ENCODE measurements at places on chromosomes 1 and 21.

- no peak for DNase-seq
These were observed 240.2 kb upstream of the LYPLAL1 start for GRCh38 chr1:218933513-218933912.

DNA sequence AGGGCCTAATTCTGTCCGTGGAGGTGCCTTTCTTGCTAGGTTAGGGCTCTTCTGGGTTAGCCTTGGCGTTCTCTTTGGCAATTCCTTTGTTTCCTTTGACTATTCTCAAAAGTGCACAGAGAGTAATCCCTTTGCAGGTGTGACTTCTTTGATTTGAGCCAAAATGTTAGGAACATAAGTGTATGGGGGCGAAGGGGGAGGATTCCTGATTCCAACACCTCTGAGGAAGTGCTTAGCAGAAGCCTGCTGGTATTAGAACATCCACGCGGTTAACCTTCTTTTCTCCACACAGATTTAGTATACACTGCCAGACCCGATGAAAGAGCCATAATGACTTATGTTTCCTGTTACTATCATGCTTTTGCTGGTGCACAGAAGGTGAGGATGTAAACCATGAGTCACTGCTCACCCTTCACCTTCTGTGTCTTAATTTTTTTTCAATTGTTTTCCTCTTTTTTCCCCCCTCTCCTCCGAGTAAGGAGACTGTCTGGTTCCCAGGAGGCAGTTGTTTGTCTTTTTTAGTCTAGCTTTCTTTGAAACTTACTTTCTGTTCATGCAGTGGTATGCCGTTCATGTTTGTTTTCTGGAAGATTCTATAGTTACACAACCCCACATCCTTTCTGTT lies 48.0 kb downstream of the ACTN2 start:
- DNase-seq, result no peak

DNA sequence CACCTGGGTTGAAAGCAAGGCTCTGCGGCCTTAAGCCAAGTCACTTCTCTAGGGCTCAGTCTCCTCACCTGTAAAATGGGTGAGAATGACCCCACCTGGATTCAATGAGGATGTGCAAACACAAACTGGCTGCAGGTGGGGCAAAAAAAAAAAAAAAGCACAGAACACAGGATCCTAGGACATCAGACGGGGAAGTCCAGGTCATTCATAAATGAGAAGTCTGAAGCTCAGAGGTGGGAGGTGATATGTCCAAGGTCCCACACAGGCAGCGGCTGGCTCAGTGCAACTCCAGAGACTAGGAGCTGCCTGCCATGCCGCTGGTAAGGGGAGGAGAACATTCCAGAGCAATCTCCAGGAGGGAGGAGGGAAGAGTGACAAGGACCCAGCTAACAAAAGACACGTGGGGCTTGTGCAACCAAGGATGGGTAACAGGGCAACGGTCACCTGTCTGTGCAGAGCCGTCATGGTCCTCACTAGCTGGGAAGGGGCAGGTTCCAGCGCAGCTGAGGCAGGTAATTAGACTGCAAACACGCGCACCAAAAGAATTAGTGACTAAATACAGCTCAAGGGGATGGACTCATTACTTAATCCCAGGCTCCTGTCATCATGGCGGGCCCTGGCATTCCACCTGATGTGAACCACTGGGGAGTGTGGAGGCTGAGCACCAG lies 19.5 kb downstream of the IFFO2 start:
- DNase-seq, result no peak

DNA sequence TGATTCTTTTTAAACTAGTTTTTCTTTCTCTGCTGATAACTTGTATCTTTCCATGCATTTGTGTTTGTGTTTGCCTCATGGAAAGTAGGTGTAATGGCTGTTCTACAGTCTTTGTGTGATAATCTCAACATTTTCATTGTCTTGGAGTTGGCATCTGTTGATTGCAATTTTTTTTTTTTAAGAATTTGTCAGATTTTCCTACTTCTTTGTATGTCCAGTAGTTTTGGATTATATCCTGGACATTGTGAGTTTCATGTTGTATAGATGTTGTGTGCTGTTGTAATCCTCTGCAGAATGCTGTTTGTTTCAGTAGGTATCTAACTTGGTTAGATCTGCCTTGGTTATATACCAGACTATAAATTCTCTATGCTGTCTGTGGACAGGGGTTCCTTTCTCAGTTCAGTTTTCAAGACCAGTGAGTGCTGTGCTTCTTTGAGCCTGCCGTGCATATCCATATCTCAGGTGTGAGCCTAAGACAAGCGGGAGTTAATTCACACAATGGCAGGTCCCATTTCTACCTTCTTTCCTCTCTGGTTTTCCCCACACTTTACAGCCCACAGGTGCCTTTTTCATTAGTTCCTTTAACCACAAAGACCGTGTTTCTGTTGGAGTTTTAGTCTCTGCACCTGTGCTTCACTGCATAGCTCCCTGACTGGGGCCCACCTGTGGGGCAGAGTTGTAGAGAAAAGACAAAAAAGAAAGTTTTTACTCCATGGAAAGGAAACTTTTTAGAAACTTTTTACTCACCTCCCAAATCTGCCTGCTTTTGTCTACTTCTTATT lies 69.9 kb downstream of the ITSN1 start:
- DNase-seq, result no peak

DNA sequence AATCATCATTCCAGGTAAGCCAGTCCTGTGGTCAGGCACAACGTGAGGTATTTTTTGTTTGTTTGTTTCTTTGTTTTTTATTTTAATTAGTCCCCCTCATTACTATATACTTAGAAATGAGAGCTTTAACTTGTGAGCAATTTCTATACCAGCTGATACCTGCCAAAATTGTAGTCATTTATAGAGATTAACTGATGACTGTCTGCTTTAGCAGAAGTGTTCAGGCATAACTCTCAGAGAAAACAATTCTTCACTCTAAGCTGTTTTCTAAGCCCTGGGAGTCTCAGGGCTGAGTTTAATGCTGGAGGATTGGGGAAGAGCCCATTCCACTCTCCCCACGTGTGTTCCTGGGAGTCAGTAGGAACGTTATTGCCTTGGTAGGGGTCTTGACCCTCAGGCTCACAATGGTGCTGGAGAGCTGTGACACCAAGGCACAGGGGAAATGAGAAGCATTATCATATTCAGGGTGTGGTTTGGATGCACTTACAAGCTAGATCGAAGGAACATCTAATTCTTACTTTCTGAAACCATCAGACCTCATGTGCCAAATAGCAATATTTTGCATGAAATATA lies 168.2 kb downstream of the CLIC6 start:
- DNase-seq, result no peak
